ENCODE measurements at places on chromosomes 16 and 17.

DNA sequence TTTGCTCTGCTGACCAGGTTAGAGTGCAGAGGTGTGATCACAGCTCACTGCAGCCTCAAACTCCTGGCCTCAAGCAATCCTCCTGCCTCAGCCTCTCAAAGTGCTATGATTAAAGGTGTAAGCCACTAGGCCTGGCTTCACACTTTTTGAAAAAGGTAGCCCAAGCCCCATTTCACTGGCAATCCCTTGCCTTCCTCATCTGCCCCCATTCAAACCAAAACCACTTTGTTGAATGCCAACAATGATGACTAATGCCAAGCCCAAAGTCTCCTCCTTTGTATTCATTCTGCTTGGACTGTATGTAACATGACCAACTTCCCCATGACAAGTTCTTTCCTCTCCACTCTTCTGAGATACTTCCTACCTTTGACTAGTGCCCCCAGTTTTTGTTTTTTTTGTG is 33.1 kb downstream of the N4BP1 start:
- no peak for DNase-seq

DNA sequence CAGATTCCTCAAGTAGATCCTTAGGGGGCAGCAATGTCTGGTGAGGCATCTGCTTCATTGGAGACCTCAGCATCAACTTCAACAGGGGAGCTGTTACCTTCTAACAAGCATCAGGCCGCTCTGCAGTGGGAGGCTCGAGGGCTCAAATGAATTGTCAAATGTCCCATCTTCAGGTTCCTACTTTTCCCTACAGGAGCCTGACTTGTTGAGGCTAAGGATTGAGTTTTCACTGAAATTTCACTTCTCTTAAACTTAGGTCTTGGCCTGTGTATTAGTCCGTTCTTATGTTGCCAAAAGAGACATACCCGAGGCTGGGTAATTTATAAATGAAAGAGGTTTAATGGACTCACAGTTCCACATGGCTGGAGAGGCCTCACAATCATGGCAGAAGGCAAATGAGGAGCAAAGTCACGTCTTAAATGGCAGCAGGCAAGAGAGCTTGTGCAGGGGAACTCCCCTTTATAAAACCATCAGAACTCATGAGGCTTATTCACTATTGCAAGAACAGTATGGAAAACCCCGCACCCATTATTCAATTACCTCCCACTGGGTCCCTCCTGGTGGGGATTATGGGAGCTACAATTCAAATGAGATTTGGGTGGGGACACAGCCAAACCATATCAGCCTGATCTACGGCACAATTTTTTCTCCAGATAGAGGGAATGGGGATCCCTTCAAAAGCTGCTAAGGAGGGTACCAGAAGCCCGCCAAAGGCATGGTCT is 5.1 kb upstream of the CD300LD start:
- no peak for DNase-seq

- DNase-seq: no peak
Observed at GRCh38 chr17:27360507-27360906, 66.6 kb downstream of the WSB1 start.

DNA sequence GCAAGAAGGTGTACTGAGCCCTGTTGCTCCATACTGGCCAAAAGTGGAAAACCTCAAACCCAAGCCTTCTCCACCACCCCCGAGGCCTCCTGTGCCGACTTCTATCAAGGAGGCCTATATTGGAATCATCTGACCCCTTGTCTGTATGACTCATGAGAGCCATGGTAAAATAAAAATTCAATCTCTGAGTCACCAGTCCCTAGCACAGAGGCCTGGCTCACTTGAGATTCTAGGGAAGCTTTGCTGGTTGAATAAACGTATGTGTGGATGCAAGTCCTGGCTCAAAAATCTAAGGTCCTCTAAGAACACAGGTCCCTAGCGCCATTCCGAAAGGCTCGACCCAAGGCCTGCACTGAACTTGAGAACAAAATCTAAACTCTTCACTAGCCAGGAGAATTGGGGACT is 15.0 kb downstream of the NSMCE1 start:
- no peak for DNase-seq

- DNase-seq: no peak
Observed at GRCh38 chr16:52912565-52913173, 140.0 kb downstream of the CHD9NB start.

GRCh38 chr17:78469443-78469842 is 91.0 kb downstream of the PGS1 start:
- no peak for DNase-seq

DNA sequence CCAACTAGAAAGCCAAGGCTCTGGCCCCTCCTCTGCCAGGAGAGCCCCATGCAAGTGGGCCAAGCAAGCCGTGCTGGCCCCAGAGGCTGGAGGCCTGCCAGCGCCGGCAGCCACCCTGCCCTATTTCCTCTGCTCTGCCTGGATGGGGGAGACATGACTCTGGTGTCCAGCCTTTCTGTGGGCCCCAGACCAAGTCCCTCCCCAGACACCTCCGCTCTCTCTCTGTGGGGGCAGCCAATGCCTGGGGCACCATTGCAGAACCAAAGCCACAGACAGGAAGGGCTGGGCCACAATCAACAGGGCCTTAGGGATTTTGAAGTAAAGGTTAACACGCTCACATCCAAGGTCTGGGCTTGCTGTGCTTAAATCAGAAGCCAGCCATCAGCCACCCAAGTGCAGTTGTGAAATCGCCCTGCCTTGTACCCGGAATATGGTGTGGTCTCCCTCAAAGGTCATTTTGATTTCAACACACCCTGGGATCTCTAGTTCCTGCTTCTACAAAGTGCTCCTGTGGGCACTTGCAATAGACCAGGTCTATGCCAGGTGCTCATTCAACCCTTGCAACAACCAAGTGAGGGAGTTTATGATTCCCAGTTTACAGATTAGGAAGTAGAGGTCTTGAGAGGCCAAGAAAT is 63.5 kb upstream of the TEX2 start:
- DNase-seq: no peak

DNA sequence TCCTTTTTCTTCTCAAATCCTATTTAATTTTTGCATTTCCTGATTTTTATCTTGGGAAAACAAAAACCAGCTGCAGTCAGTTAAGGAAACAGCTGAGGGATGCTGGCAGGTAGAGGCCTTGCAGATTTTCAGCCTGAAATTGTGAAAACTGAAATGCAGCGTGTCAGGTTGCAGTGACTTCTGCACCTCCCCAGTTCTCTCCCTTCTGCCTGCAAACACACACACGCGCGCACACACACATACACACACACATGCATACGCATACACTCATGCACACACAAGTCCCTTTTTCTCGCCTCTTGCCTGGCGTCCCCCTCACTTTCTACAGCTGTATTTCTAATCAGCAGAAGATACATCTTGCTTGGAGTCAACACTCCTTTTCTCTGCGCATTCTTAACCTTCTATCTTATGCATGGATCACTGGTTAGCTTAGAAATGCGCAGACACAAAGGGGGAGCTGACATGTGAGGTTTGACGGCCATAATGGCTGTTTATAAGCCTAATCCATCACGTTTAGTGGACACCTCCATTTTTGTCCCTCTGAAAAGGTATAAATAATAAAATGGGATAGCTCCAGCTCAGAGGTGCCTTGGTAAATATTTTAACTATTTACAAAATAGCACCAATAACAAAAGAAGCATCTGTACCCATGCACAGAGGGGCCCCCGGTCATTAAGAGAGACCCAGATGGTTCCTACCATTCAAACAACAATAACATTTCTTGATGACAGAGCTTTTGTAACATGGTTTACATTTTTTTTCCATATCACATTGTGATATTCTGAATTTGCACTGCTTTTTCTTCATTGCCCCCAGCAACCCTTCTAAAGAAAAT is 392.1 kb upstream of the SALL1 start:
- no peak for DNase-seq

DNA sequence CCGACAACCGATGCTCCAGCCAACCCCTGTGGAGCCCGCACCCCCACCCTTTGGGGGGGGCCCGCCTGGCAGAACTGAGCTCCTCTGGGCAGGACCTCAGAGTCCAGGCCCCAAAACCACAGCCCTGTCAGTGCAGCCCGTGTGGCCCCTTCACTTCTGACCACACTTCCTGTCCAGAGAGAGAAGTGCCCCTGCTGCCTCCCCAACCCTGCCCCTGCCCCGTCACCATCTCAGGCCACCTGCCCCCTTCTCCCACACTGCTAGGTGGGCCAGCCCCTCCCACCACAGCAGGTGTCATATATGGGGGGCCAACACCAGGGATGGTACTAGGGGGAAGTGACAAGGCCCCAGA is 17.9 kb downstream of the NGFR start:
- no peak for DNase-seq

- DNase-seq: no peak
Observed at GRCh38 chr17:45276031-45276430, 14.1 kb upstream of the SPATA32 start.

- DNase-seq: no peak
Observed at GRCh38 chr17:77499699-77500435, 359.1 kb downstream of the SEC14L1 start.

DNA sequence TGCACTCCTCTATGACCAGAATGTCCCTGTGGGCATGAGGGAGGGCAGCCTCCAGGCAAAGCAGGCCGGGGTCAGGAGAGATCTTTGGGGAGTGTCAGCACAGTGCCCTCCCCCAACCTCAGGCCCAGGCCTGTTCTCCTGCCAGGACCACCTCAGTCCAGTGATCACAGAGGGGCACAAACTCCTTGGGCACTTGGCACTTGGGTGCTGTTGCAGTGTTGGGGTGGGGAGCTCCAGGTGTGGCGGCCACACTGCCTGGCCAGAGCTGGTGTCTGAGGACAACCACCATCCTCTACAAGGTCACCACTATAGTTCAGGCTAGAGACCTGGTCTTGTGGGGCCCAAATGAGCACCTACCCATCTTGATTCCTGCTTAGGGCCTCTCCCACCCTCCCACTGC is 37.2 kb downstream of the SMPD3 start:
- no peak for DNase-seq

DNA sequence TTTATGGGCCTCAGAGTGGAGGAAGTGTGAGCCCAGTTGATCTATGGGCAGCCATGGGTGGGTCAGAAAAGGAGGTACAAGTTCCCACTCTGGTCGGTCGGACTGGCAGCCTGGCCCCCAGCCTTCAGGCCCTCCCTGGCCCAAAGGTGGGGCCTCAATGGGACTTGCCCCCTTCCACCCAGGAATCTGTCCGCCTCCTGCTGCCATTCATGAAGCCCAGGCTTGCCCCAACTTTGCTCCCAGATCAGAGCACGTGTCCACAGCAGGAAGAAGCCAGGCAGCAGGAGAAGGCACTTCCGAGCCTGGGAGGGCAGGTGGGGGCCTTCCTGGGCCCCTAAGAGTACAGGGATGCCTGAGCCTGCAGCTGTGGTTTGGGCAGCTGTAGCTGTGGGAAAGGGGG is 3.0 kb upstream of the CMTM3 start:
- no peak for DNase-seq

GRCh38 chr16:8110572-8111514 is 479.5 kb downstream of the TMEM114 start:
- DNase-seq: no peak

DNA sequence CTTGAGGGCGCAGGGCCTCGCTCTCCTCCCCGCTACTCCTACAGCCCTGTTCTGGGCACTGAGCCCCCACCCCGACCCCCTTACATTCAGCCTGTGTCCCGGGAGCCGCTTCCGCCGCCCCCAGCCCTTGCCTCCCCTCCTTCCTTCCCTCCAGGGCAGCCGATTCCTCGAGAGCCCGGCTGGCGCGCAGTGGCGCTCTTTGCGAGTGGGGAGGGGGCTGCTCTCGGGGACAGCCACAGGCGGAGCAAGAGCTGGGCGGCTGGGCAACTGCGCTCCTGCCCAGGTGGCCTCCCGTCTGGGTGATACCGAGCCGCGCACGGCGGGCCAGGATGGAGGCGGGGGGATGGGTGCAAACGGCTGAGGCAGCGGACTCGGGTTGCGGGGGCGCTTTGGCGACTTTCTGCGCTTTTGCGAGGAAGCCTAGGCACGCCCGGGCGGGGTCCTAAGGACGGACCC is 1.2 kb downstream of the MMP15 start:
- no peak for DNase-seq

DNA sequence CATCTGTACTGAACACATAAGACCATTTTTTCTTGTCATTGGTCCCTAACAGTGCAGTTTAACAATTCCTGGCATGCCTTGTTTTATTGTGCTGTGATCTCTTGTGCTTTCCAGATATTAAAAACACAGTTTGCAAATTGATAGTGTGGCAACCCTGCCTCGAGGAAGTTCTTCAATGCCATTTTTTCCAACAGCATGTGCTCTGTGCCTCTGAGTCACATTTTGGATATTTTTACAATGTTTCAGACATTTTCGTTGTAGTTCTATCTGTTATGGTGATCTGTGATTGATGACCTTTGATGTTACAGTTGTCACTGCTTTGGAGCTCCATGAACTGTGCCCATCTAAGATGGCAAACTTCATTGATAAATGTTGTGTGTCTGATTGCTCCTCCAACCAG is 66.2 kb downstream of the GOSR1 start:
- DNase-seq: no peak

DNA sequence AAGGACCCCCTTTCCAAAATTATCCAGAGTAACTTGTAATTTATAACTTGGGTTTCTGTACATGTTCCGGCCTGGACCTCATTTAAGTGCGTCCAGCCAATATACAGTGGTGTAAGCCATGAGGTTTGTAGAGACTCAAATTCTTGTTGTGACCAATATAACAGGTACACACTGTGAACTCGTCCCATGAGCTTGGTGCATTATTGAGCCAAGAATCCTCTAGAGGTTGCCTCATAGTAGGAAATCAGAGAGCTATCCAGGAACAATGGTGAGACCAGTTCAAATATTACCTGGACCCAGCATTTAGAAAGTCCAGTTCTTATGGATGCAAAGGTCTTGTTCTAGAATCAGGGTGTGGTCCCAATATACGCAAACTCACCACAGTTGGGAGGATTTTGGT is 138.2 kb downstream of the NPIPB5 start:
- no peak for DNase-seq

- DNase-seq: no peak
Observed at GRCh38 chr17:10178506-10178991, 19.9 kb downstream of the GAS7 start.

- no peak for DNase-seq
Observed at GRCh38 chr16:49095539-49095938, 186.1 kb downstream of the CBLN1 start.

GRCh38 chr17:7233701-7234082 is 625 bp downstream of the DVL2 start:
- no peak for DNase-seq

- DNase-seq: no peak
Observed at GRCh38 chr16:24801761-24802302, 43.9 kb upstream of the SLC5A11 start.

- DNase-seq: no peak
Observed at GRCh38 chr16:11685844-11686618, 17.8 kb downstream of the SNN start.
